ENCODE measurements at places on chromosomes 3 and 15.

DNA sequence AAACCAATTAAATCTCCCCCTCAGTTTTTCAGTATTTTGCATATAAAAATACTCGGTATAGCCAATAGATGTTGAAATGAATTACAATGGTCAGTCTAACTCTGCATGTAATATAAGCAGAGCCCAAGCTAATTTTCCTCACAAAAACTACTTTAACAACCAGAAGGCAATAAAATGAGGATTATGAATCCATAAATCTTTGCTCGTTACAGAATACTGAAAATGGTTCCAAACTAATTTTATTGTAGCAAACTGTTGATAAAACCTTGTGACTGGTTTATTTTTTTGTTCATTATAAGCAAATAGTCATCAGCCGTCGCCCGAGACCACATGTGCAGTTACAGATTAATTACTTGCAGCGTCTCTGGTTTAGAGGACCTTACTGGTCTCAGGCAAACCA is 183.2 kb downstream of the SSR3 start:
- no peak for DNase-seq
- H3K27me3 ChIP-seq: no peaks in the 10 kb centered on the region
- no peaks in the 10 kb centered on the region for H3K36me3 ChIP-seq
- H3K4me1 ChIP-seq: peaks cover 4% of the 10 kb centered on the region
- no peak overlapping the region for H3K27ac ChIP-seq

DNA sequence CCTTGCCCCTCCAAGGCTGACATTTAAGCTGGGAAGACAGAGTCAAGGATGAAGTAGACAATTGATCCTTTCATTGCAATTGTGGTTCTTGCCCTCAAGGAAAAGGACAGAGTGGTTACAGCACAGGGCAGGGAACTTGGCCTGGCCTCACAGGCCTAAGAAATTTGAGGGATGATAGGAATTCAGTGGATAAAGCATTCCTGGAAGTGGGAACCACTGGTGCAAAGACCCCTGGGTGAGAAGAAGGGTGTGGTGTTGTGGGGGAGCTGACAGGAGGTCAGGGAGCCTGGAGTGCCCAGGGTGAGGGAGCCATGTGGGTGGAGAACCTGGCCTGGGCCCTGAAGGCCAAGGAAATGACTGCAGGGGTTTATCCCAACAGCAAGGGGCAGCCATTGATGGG is 287.4 kb downstream of the UACA start:
- DNase-seq: no peak
- H3K4me1 ChIP-seq: no peaks in the 10 kb centered on the region
- H3K36me3 ChIP-seq: no peaks in the 10 kb centered on the region
- H3K27ac ChIP-seq: no peak overlapping the region
- no peak overlapping the region for H3K4me3 ChIP-seq

GRCh38 chr3:98843266-98843959 is 58.1 kb downstream of the DCBLD2 start:
- no peak overlapping the region for H3K4me3 ChIP-seq
- no peaks in the 10 kb centered on the region for H3K36me3 ChIP-seq
- no peaks in the 10 kb centered on the region for H3K4me1 ChIP-seq
- H3K27me3 ChIP-seq: no peaks in the 10 kb centered on the region
- no peak overlapping the region for H3K27ac ChIP-seq

- H3K4me3 ChIP-seq: no peak overlapping the region
- no peak overlapping the region for H3K27ac ChIP-seq
- no peaks in the 10 kb centered on the region for H3K4me1 ChIP-seq
- DNase-seq: no peak
- H3K36me3 ChIP-seq: no peaks in the 10 kb centered on the region
- H3K27me3 ChIP-seq: no peaks in the 10 kb centered on the region
Observed at GRCh38 chr3:177714945-177715344, 517.7 kb upstream of the TBL1XR1 start.

GRCh38 chr3:179882292-179882691 is 154.4 kb downstream of the PEX5L start:
- no peaks in the 10 kb centered on the region for H3K27me3 ChIP-seq
- H3K4me1 ChIP-seq: peaks cover 12% of the 10 kb centered on the region
- H3K36me3 ChIP-seq: no peaks in the 10 kb centered on the region
- H3K27ac ChIP-seq: no peak overlapping the region

- 0 out of 2 replicates have a peak, but pooled peaks cover 2% of the 10 kb centered on the region for H3K4me1 ChIP-seq
- no peak overlapping the region for H3K4me3 ChIP-seq
- no peak for DNase-seq
Observed at GRCh38 chr15:77375133-77375532, 44.8 kb downstream of the PEAK1 start.

- H3K27ac ChIP-seq: no peak overlapping the region
- H3K27me3 ChIP-seq: no peaks in the 10 kb centered on the region
- H3K4me1 ChIP-seq: no peaks in the 10 kb centered on the region
- H3K4me3 ChIP-seq: no peak overlapping the region
- DNase-seq: no peak
Observed at GRCh38 chr15:88177451-88177850, 79.1 kb downstream of the NTRK3 start.

GRCh38 chr15:39391230-39391629 is 189.6 kb upstream of the THBS1 start:
- H3K27me3 ChIP-seq: no peaks in the 10 kb centered on the region
- no peaks in the 10 kb centered on the region for H3K4me1 ChIP-seq
- H3K36me3 ChIP-seq: no peaks in the 10 kb centered on the region
- no peak for DNase-seq
- H3K27ac ChIP-seq: no peak overlapping the region

DNA sequence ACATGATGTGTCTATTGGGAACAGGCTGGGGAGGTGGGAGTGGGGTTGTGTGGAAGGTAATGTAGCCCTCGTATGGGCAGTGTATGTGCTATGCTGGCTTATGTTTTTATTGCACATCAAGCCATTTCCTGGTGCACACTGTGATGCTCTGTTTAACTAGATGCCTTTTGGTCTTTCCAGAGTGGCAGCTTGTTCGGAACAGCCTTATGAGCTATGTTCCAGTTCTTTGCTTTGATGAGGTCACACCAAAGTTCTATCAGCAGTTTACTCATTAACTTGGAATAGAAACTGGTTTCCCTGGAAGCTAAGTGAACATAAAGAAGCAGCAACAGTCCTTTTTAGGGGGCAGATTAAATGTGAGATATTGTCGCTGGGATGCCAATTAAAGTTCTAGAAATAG is 133.9 kb downstream of the DIPK2A start:
- no peak for DNase-seq
- H3K36me3 ChIP-seq: no peaks in the 10 kb centered on the region
- peaks cover 2% of the 10 kb centered on the region for H3K4me1 ChIP-seq
- no peak overlapping the region for H3K4me3 ChIP-seq
- no peak overlapping the region for H3K27ac ChIP-seq

GRCh38 chr3:100715176-100715575 is 5.9 kb downstream of the TFG start:
- no peak overlapping the region for H3K27ac ChIP-seq
- H3K4me3 ChIP-seq: no peak overlapping the region
- no peaks in the 10 kb centered on the region for H3K36me3 ChIP-seq

GRCh38 chr15:45391746-45392583 is 13.6 kb upstream of the GATM start:
- no peaks in the 10 kb centered on the region for H3K4me1 ChIP-seq
- H3K36me3 ChIP-seq: no peaks in the 10 kb centered on the region
- no peak overlapping the region for H3K27ac ChIP-seq
- no peak for DNase-seq
- no peaks in the 10 kb centered on the region for H3K27me3 ChIP-seq
- H3K4me3 ChIP-seq: no peak overlapping the region

DNA sequence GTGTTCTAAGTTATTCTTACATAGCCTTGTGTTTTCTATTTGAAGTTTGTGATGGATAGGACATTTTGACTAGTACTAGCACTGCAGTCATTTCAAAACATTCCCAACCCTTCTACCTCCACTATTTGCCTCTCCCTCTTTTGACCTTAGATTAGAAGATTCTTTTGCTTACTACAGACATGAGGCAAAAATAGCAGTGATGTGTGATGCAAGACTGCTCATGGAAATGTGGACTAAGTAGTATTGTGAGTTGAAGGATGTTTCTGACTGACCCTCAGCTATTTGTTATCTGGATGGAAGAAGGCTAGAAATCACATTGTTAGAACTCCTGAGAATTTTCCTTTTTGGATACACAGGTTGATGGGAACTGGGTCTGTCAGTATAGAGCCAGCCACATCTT is 45.9 kb downstream of the ATP2C1 start:
- H3K27ac ChIP-seq: no peak overlapping the region
- H3K36me3 ChIP-seq: peaks cover 3% of the 10 kb centered on the region
- no peak overlapping the region for H3K4me3 ChIP-seq
- no peak for DNase-seq
- no peaks in the 10 kb centered on the region for H3K27me3 ChIP-seq
- no peaks in the 10 kb centered on the region for H3K4me1 ChIP-seq

GRCh38 chr3:147431751-147432150 is 22.6 kb downstream of the ZIC1 start:
- no peaks in the 10 kb centered on the region for H3K36me3 ChIP-seq
- H3K4me1 ChIP-seq: no peaks in the 10 kb centered on the region
- no peak for DNase-seq
- no peak overlapping the region for H3K4me3 ChIP-seq

DNA sequence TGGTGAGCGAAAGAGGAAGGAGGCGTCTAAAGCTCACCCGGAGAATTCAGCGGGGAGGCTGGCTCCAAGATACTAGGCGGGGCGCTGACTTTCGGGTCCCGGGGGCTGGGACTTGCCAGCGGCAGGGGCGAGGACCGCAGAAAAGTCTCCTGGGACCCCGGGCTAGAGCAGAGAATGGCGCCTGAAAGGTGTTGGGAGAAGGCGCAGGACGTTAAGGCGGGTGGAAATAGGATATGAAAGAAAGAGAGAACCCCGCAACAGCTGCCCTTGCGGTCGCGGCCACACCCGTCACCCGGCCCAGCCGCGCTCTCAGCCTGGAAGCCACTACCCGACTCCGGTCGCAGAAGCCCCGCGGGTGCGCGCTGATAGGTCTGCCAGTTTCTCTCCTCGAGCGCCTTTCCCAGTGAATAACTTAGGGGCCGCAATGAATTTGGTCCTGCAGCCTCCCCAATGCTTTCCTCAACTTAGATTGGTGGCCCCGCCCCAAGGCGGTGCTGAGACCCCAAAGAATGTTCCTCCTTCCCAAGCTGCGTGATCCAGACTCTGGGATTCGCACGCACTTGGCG is 604 bp downstream of the LTK start:
- H3K36me3 ChIP-seq: 0 out of 2 replicates have a peak, but pooled peaks cover 5% of the 10 kb centered on the region
- peaks cover 34% of the 10 kb centered on the region for H3K27me3 ChIP-seq
- H3K4me3 ChIP-seq: peak overlapping the region; percentile 33
- no peak overlapping the region for H3K27ac ChIP-seq

Data from iPS DF 6.9 (cell line).